Stimulated activated naive CD8-positive, alpha-beta T cell treated with anti-CD3 and anti-CD28 coated beads, Interleukin-15, amount 100 ng/mL, for 72 hours (primary cell): ENCODE measurements at places on chromosomes 2 and 18.

DNA sequence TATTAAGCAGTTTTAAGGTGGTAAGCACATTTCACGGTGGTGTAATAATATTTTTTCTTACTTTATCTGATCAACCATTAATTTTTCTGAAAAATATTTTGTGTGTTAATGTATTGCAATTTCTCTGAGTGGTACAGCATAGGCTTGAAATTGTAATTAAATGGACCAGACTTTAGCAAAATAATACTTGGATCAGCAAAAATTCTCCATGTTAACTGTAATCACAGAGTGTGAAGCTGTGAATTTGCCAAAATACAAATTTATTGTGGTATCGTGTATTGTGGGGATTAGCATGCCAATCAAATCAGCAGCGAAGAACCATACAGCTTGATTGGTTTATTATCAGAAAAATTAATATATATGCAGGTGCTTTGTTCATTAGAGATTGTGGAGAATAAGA is 1088.9 kb upstream of the GYPC start:
- DNase-seq: no peak

GRCh38 chr2:38417745-38418689 is 40.9 kb upstream of the ATL2 start:
- no peak for DNase-seq

- no peak for DNase-seq
Observed at GRCh38 chr2:175743011-175743410, 259.1 kb downstream of the LNPK start.

DNA sequence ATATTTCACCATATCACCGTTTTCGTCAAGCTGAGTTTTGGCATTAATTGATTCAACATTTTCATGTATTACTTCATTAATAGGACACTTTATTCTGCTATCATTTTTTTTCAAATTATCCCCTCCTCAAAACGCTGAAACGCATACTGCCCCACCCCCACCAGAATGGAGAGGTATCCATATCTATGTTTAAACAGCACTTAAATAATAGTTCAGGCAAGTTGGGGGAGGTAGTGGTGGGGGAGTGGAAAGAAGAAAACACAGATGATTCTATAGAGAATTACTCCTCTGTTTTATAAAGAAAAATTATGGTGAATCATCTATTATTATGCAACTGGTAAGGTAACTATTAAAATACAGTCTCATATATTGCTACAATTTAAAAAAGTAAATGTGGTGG is 314.4 kb upstream of the ZEB2 start:
- no peak for DNase-seq

GRCh38 chr2:139836769-139837168 is 1056.6 kb upstream of the NXPH2 start:
- DNase-seq: no peak

DNA sequence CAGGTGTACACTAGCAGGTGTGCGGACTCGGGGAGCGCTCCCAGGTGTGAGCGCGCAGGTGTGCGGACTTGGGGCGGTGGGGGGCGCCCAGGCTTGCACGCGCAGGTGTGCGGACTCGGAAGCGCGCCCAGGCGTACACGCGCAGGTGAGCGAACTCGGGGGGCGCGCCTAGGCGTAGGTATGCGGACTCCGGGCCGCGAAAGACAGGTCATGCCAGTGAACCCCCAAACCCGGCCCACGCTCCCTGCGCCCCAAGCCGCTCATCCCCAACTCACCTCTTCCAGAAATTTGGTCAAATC is 342 bp downstream of the CYB5A start:
- no peak for DNase-seq

GRCh38 chr2:238389988-238390589 is 36.6 kb upstream of the ASB1 start:
- DNase-seq: no peak

GRCh38 chr2:141020346-141020745 is 1110.5 kb downstream of the LRP1B start:
- no peak for DNase-seq

GRCh38 chr2:161243312-161243711 is 64.9 kb upstream of the PSMD14 start:
- no peak for DNase-seq

DNA sequence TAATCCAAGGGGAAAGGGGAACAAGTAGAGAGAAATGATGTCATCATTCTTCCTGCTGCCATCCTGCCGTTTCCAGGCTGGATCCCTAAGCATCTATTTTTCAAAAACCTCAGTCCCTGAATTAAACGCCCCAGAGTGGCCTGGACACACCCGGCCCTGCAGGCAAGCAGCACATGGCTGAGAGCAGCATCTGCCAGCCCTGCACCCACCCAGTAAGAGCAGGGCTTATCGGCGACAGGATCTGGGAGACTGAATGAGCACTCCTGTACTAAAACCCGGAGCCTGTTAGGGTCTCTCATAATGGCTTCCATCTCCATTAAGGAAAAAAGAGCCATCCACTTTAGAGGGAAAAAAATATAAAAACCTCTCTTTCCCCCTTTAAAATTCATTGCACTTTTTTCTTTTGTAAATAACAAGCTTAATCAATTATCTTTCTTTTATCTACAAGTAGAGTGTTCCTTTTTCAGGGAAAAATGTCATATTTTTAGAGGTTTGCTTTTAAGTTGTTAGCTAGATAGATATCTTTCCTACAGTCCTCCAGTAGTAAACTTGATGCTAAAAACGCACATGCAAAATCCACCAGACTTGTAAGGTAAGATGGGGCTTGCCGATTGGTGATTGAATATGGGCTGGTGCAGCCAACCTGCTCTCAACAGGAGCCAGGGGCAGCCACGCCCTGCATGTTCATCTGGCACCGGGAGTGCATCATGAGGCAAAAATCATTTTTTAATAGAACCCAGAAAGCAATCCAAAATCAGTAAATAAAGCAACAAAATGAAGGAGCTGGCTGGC is 457.8 kb downstream of the EIPR1 start:
- DNase-seq: no peak

- no peak for DNase-seq
Observed at GRCh38 chr2:222835143-222835822, 25.6 kb upstream of the ACSL3 start.

GRCh38 chr2:111185361-111186022 is 64.8 kb downstream of the BCL2L11 start:
- DNase-seq: no peak

- no peak for DNase-seq
Observed at GRCh38 chr18:59454909-59455727, 96.1 kb upstream of the LMAN1 start.

- no peak for DNase-seq
Observed at GRCh38 chr2:192390401-192390800, 195.7 kb upstream of the TMEFF2 start.

DNA sequence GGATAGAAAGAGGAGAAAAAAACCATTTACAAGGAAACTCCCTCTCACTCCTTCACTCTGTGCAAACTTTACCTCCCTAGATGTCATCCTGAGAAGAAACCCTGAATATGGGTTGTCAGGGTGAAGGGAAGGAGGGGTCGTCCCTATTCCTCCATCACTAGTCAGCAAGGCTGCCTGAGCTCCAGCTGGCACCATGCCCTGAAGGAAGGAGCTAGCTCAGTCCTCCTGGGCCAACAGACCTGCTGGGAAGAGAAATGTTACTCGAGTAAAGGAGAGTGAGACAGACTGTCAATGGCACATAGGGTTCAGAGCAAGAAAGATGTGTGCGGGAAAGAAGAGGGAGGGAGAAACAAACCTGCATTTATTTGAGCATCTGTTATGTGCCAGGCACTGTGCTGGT is 18.3 kb upstream of the EPAS1 start:
- DNase-seq: no peak

GRCh38 chr18:47100212-47100831 is 50.0 kb downstream of the HDHD2 start:
- DNase-seq: peak; percentile 53

DNA sequence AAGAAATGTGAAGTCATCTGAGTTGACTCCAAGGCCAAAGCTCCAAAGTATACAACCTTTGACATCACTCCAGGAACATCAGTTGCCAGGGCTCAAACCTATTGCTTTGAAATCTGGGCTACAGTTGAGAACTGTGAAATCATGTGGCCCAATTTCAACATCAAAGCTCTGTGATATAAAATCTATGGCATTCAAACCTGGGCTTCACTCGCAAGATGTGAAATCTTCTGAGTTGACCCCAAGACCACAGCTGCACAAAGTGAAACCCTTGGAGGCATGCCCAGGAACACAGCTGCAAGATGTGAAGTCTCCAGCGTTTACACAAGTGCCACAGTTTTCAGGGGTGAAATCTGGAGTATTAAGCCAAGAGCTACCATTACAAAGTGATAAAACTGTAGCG is 9.4 kb upstream of the ZNF512 start:
- DNase-seq: no peak

- DNase-seq: no peak
Observed at GRCh38 chr2:11314487-11314886, 29.9 kb downstream of the ROCK2 start.

DNA sequence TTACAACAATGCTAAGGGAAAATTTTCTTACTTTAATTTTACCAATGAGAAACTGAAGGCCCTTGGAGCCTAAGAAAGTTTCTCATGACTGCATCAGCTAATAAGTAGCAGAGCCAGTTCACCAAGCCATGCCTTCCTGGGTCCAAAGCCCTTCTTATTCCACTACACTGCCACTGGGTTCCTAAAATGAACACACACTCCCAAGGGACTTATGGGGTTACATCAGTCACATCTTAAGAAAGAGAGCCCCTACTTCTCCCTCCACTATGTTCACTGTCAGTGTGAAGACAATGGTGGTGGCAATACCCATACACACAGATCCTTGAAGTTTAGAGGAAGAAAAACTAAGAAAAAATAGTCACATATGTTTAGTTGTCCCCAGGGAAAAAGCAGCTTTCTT is 20.6 kb downstream of the MBD2 start:
- no peak for DNase-seq

GRCh38 chr2:27024812-27025211 is 8.0 kb upstream of the TMEM214 start:
- no peak for DNase-seq

DNA sequence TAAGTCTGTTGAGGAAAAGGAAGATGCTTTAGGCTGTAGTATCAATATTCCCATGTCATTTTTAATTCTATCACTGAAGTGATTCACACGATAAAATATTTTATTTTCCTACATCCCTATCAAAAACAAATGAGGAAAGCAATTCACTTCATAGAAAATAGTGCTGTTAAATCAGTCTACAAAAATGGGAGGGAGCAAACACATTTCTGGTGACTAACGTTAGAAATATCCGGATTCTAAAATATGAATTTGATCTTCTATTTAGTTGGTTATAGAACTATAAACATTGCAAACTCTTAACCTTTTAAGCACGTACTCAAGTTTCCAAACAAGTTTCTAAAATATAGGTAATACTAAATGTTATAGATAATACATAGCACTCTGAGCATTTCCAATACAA is 20.8 kb downstream of the ATF2 start:
- DNase-seq: no peak

DNA sequence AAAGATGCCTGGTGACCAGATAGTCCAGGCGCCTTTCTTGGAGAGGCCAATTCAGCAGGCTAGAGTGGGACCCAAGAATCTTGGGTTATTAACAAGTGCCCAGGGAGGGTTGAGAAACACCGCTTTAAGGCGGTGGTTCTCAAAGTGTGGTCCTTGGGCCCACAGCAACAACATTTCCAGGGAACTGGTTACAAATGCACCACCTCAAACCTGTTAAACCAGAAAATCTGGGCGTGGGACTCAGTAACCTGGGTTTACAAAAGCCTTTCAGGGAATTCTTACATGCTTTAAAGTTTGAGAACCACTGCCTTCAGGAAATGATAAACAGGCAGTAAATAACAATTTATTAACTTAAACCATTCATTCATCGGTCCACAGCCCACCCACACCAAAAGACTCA is 92.5 kb downstream of the SP3 start:
- DNase-seq: no peak

DNA sequence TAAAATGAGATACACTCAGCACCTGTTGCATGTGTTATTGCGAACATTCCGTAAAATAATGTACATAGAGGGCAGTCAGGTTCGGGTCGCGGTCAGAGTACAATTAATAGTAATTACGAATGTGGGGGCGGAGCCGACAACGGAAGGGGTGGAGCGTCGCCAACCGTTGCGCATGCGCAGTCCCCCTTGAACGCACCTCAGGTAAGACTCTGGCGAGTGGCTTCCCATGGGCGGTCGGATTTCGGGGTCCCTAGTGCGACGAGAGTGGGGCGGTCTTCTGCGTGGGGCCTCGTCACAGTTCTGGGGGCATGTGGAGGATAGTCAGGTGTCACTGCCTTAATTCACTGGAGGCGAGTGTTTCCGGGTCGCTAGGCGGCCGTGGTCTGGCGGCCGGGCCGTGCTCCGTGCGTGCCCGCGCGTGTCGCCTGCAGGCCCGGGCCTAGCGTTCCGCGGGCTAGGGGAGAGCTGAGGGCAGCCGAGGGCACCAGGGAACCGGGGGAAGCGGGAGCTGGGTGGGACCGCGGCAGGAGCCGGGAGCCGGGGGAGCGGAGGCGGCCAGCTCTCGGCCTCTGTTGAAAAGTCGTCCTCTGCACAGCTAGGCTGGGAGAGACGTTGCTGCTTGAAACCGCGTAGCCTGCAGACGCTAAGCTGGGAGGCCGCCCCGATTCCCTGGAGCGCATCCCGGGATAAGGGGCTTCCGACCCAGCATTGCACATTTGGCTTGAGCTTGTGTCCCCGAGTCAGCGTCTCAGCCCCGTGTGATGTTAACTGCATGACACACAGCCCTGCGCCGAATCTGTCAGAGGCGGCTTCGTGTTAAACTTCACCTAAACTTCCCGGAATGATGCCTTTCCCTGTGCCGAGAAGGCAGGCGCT is at the start of gene CEBPZOS:
Gene CEBPZOS, plus strand, starts transcription at position 177 of the 876 bp plus-strand sequence. CDS start 3,209 bp downstream, outside the sequence.
- peak; percentile 87 for DNase-seq

DNA sequence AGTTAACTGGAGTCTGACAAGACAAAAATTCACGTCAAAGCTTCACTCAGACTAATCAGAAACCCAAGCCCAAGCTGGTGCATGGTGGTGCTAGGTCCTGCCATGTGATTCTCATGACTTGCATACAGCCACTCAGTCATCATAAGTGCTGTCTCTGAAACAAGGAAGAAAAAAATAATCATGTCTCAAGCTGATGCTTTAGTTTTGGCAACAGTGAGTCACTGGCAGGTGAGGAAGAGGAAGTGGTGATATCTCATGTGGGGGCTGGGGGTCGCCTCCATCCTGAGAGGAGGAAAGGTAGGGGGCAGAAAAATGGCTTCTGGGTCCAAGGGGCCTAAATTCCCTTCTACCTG is 136.3 kb downstream of the TMEM163 start:
- DNase-seq: no peak

DNA sequence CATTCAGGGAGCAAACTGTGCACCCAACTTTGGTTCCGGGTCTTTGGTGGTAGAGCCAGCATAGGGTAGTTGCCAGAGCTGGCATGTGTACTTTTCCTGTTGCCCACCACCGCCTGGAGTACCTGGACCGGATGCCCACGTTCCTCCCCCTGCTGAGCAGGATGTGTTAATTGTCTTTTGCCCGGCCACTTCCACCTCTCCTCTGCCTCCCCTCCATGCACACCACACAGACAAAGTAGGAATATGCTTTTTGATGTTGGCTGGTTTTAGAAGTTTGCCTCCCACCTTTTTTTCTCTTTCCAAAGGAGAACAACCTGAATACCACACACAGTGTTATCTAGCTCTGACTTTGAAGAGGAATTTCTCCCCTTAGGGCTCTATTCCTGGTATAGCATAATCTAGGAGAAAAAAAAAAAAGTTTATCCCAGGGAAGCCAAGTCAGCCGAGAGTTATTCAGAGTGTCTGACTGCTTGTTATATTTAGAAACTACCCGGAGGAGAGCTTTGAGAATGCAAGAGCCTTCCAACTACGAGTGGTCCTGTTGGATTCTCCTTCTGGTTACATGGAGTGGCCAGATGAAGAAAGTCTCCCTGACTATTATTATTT is 111.9 kb downstream of the SETBP1 start:
- DNase-seq: no peak

GRCh38 chr18:44895176-44895798 is 214.6 kb downstream of the SETBP1 start:
- no peak for DNase-seq
